Right forelimb (tissue), 1 donor: ENCODE measurements at places on chromosomes 12 and 14.

DNA sequence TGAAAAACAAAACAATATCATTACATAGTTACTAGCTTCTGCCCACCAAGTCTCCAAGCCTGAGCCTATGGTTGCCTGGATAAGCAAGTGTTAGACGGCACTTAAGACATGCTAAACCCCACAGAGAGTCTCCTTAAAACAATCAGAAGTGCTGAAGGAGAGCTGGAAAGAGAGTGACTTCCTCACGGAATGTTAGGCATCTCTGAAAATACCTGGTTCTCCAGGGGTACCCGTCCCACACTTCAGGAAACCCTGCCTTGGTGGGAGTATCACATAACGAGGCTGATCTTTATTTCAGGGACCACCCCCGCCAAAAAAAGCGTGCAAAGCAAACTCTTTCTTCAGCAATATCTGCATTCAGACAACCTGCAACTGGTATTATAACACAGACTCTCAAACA, 18.3 kb downstream of the LHX5 start:
- no peak for DNase-seq

GRCh38 chr14:65239143-65239937, 137.0 kb upstream of the MAX start:
- no peak for DNase-seq

DNA sequence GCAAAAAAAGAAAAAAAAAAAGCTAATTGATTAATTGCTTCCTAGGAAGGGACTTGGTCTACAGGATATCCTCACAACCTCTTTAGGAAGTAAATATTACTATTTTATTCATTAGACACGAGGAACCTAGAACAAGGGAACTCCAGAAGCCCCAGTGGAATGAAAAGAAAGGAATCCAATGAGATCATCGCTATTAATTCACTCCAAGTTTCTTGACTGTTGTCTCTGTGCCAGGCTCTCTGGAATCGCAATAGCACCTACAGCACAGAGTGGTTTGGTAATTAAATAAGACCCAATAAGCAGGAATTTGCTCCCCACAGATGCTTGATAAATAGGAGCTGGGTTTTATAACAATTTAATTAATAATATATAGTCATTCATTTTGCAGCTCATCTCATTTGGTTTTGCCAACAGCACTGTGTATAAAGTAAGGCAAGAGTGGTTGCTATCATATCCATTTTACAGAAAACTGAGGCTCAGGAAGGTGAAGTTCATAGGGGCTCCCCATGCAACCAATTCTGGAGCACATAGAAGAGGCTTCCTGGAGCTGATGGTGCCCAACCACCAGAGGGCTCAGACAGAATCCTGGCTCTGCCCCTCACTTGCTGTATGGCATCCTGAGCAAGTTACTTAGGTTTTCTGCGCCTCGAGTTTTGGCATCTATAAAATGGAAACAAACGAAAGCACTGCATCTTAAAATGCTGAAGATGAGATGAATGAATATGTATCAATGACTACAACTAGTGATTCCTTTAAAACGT, 420.2 kb downstream of the MED13L start:
- DNase-seq, result no peak

- peak; percentile 63 for DNase-seq
Observed at GRCh38 chr12:67430708-67431335, 161.7 kb downstream of the CAND1 start.

DNA sequence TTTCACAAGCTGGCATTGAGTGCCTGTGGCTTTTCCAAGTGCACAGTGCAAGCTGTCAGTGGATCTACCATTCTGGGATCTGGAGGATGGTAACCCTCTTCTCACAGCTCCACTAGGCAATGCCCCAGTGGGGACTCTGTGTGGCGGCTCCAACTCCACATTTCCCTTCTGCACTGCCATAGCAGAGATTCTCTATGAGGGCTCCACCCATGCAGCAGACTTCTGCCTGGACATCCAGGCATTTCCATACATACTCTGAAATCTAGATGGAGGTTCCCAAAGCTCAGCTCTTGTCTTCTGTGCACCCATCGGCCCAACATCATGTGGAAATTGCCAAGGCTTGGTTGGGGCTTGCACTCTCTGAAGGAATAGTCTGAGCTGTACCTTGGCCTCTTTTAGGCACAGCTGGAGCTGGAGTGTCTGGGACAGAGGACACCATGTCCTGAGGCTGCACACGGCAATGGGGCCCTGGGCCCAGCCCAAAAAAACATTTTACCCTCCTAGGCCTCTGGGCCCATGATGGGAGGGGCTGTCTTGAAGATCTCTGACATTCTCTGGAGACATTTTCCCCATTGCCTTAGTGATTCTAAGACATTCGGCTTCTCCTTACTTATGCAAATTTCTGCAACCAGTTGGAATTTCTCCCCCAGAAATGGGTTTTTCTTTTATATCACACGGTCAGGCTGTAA, 313.3 kb upstream of the SFSWAP start:
- no peak for DNase-seq

- DNase-seq, result no peak
Observed at GRCh38 chr12:98229540-98229924, 285.9 kb upstream of the TMPO start.

GRCh38 chr12:40569626-40570179, 122.5 kb upstream of the CNTN1 start:
- DNase-seq, result no peak

DNA sequence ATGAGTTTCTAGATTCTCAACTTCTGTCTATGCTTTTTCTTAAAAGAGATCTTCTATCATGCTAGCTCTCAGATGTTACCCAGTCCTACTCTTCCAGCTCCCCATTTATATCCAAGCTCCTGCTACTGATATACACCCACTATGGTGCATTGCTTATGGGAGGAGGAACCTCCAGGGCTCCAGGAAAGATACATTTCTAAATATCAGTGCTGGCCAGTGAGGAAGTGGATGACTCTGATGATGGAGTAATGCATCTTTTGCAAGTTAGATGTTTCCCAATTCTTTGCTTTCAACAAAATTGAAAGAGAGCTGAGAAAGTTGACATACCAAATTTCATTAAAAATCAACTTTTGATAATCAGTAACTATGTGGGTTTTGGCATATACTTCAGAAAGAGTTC, 105.7 kb upstream of the RESF1 start:
- no peak for DNase-seq

DNA sequence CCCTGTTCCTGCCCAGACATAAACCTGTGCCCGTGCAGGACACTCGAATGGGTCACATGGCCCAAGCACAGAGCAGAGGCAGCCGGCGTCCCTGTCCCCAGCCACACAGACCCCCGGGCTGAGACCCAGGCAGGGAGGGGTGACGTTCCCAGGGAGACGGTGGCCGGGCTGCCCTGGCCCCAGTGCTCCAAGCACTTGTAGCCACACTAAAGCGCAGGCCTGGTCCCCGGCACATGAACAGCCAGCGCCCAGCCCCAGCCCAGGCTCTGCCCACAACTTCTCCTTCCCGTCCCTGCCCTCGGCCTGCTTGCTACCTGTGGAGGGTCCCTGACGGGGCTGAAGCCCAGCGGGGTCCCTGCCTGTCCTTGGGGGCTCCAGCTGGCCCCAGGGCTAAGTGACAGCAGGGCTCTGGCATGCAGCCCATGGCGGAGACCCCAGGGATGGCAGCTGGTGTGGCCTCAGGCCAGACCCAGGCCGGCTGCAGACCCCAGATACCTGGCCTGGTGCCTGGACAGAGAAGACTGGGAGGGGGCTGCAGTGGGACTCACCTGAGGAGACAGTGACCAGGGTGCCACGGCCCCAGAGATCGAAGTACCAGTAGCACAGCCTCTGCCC, 338.4 kb downstream of the TMEM121 start:
- DNase-seq, result peak; percentile 29

GRCh38 chr12:115945491-115945885, 332.0 kb downstream of the MED13L start:
- no peak for DNase-seq

DNA sequence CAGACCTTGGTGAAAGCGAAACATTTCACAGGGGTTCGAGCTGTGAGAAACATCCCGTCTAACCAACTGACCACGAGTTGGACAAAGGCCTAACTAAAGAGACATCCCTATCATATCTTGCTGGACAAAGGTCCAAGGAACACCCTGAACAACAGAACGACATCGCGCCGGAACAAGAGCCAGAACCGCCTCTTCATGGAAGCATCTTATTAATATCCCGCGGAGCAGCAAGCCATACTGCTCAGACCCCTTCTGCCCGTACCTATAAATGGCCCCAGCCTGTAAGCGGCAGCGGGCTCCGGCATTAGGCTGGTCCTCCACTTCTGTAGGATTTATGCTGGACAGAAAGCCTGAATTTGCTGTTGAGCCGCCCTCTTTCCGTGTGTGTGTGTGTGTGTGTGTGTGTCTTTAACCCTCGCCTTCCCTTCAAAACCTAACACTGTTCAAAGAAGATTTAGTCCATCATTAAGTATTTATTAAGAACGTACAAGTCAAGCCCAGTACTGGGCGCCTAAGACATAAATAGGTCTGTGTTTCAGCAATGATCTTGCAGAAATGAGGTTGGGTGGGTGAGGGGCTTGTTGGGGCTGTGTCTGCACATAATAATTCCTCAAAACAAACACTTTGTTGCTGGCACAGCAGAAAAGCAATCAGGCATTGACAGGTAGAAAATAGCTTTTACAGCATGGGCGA, 1.9 kb downstream of the SLC6A15 start:
- peak; percentile 64 for DNase-seq

DNA sequence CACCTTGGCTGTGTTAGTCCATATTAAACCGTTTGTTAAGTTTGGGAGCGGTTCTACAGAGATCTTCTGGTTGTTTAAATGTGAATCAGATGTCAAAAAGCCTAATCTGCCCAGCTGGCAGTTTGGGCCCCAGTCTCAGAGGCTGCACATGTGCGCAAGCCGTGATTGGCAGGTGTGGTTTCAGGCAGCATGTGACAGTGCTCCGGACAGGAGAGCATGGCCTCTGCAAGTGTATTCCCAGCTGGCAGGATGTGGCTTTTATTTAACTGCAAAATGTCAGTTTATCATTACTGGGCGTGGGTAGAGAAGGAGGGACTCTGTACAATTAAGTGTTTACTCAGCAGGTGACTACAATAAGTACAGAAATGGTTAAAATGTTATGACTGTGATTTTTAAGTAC, 77.5 kb downstream of the PELI2 start:
- DNase-seq, result no peak

DNA sequence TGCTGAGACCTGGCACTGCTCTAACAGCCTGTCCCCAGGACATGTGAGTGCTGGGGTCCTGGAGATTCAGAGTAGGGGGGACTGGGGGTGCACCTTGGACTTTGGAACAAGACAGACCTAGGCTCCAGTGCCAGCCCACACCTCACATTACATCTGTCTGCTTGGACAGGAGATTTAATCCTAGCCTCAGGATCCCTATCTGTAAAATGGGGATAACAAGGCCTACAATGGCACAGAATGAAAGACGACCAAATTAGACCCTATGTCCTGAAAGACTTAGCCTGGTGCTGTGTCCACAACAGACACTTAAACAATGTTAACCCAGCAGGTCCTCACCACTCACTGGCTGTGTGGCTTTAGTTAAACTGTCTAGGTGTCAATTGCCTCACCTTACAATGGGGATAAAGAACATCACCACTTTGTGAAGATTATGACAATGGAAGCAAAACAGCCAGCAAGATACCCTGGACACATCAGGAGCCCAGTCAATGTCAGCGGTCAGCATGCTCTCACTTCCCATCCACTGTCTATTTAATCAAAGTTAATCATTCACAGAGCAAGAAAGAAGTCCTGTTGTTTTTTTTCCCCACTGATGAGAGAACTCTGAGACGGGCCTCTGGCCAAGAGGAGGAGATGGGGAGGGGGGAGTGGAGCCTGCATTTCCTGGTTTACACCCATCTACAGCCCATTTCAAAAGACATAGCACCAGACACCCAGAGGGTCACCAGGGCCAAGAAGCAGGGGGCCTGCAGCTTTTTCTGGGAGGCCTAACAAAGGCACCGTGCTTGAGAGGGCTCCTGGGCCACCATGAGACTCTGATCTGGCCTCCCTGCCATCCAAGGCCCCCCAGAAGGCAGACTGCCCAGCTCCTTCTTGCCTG, 40.6 kb downstream of the ACTN1 start:
- no peak for DNase-seq

DNA sequence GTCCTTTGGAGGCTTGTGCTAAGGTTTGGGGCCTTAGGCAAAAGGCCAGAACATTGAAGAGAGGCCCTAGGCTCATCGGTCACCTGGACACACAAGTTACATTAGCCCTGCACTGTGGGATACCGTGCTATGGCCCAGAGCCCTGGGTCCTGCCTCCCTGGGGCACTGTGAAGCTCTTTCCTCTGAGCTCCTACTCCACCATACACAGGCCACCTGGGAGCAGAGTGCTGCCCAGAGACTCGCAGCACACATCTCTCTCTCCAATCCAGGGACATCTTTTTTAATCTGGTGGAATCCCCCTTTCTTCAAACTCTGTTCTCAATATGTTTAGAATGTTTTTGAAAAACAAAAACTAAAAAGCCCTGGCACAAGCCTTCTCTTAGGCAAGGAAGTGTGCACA, 314.2 kb upstream of the RGS6 start:
- DNase-seq, result no peak

DNA sequence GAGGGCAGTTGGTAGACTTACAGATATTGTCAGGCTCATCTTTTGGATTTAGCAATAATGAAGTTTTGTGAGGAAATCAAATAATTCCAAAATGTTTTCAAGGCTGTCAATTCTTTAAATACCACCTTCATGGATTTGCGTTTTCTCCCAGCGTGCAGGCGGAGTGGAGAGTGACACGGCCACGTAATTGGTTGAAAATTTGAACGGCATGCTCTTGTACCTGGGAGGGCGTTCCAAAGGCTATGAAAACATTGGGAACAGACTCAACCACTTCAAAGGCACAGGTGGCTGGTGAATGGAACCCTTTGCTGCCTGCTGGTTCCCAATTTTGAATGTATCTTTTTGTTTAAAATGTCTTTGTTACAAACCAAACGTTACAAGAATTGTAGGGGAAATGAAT, 12.4 kb downstream of the SMIM41 start:
- DNase-seq, result no peak

GRCh38 chr12:43333644-43334043, 218.4 kb downstream of the ADAMTS20 start:
- no peak for DNase-seq

DNA sequence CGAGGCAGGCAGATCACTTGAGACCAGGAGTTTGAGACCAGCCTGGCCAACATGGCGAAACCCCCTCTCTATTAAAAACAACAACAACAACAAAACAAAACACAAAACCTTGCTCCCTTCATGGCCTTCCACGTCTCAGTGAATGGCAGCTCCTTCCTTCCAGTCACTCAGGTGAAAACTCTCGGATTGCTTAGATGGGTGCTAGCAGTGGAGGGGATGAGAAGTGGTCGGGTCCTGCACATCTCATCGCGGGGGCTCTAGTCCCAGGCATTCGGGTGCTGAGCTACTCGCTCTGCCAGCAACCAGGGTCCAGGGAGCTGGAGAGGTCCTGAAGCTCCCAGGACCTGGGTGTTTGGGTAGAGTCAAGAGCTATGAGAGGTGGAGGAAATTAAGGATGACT, 7.7 kb downstream of the SLC6A13 start:
- no peak for DNase-seq
